ENCODE measurements at places on chromosomes 11 and 22. TPM values are rescaled to one million over a fixed set of nuclear protein-coding genes. Genes with fewer than 3 reads are reported as not detected.

The RELA gene
- total RNA-seq, result 110 TPM

DNA sequence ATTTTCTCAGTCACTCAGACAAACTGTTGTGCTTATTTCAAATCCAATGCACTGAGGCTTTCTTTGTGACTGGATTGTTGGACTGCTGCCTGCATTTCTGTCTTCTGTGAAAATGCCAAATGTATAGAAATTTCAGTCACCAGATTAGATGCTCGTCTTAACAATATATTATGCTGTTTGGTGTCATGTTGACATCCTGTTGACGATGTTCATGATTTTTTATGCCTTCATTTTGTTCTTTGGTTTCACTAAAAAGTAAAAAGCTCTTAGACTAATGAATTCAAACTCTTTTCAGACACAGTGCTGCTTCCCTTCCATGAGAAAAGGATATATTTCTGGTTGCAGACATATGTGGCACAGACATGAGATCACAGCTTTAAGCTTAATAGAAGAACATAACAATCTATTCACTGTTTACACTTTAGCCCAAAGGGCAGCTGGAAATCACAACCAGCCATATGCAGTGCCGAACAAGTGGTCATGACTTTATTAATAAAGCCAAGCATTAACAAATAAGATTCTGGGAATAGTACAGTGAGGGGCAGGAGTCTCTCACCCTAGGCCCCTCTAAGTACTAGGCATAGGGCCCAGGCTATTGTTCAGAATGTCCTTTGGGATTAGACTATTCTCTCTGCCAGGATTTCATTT, 9.4 kb upstream of the SOX6 start:
- H3K27ac ChIP-seq, result no peak overlapping the region
- H3K27me3 ChIP-seq, result no peaks in the 10 kb centered on the region
- no peaks in the 10 kb centered on the region for H3K4me1 ChIP-seq
- no peaks in the 10 kb centered on the region for H3K36me3 ChIP-seq
- H3K4me3 ChIP-seq, result no peak overlapping the region
- no peak for DNase-seq

- peaks cover 52% of the 10 kb centered on the region for H3K4me1 ChIP-seq
- peak overlapping the region; percentile 89 for H3K4me3 ChIP-seq
- peaks cover 8% of the 10 kb centered on the region for H3K36me3 ChIP-seq
- DNase-seq, result no peak
- H3K27me3 ChIP-seq, result no peaks in the 10 kb centered on the region
- H3K27ac ChIP-seq, result peak overlapping the region; percentile 80
These were observed 585 bp downstream of the PI4KA start for GRCh38 chr22:20857838-20858614.

The UPK3A gene
- 1.6 TPM for total RNA-seq

DNA sequence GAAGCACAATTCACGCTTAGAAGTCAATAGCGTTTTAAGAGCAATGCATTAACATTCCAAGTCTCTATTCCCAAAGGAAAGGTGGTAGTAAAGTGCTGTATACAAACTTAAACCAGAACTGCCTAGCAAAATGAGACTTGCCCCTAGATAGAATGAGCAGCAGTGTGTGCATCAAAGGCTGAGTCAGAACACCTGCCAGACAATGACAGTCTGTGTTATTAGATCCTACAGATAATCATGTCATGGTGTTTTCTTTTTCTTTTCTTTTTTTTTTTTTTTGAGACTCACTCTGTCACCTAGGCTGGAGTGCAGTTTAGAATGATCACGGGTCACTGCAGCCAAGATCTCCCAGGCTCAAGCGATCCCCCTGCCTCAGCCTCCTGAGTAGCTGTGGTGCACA, 1.6 kb downstream of the RTCB start:
- DNase-seq, result no peak
- H3K36me3 ChIP-seq, result peaks cover 54% of the 10 kb centered on the region
- peak overlapping the region; percentile 97 for H3K27ac ChIP-seq
- H3K4me3 ChIP-seq, result peak overlapping the region; percentile 97
- peaks cover 65% of the 10 kb centered on the region for H3K4me1 ChIP-seq
- H3K27me3 ChIP-seq, result no peaks in the 10 kb centered on the region

DNA sequence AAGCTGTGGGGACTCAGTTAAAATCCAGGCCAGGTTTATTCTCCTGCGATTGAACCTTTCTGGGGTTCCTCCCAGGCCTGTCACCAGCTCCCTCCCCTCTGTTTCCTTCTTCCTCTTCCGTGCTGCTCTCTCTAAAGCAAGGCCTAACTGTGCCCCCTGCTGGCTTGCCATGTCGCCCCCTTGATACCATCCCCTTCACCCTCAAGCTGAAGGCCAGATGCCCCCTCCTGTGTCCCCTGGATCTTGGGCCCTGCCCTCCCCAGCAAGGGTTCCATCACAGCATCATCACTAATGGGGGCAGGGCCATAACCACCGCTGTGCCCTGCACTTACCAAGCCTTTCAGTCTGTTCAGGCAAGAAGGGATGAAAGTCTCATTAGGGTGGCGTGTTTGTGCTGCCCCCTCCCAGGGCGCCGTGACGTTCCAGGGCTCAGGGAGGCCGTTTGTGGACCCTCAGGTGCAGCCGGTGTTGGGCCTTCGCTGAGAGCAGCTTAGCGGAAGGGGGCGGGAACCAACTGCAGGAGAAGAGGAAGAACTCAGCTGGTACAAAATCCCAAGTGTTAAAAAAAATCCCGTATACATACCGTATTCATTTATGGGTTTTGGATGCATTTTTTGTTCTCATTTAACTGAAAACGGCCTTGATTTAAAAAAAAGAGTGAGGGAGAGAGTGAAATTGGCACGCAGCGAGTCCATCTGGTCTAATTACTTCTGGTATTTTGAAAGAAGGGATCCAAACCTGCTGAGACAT, 69.9 kb downstream of the MPPED1 start:
- no peak for DNase-seq
- peaks cover 26% of the 10 kb centered on the region for H3K4me1 ChIP-seq
- H3K4me3 ChIP-seq, result peak overlapping the region; percentile 81
- no peaks in the 10 kb centered on the region for H3K36me3 ChIP-seq
- H3K27ac ChIP-seq, result peak overlapping the region; percentile 74
- peaks cover 1% of the 10 kb centered on the region for H3K27me3 ChIP-seq

GRCh38 chr11:118914178-118914918, 11.4 kb downstream of the BCL9L start:
- DNase-seq, result peak; percentile 45
- peak overlapping the region; percentile 52 for H3K4me3 ChIP-seq
- H3K36me3 ChIP-seq, result peaks cover 6% of the 10 kb centered on the region

GRCh38 chr22:25057013-25057881, 104.7 kb downstream of the KIAA1671 start:
- peaks cover 25% of the 10 kb centered on the region for H3K27me3 ChIP-seq
- H3K4me1 ChIP-seq, result peaks cover 4% of the 10 kb centered on the region
- H3K27ac ChIP-seq, result no peak overlapping the region

GRCh38 chr22:21952586-21953571, at the start of gene PPM1F:
Gene PPM1F, minus strand, starts transcription at chr22:21952848. Its CDS starts 6,800 bp downstream, at chr22:21946048.
- no peaks in the 10 kb centered on the region for H3K27me3 ChIP-seq
- no peaks in the 10 kb centered on the region for H3K36me3 ChIP-seq
- peaks cover 15% of the 10 kb centered on the region for H3K4me1 ChIP-seq
- H3K27ac ChIP-seq, result peak within 1 kb of the TSS; percentile 76

The LYVE1 gene
- total RNA-seq, result not detected

DNA sequence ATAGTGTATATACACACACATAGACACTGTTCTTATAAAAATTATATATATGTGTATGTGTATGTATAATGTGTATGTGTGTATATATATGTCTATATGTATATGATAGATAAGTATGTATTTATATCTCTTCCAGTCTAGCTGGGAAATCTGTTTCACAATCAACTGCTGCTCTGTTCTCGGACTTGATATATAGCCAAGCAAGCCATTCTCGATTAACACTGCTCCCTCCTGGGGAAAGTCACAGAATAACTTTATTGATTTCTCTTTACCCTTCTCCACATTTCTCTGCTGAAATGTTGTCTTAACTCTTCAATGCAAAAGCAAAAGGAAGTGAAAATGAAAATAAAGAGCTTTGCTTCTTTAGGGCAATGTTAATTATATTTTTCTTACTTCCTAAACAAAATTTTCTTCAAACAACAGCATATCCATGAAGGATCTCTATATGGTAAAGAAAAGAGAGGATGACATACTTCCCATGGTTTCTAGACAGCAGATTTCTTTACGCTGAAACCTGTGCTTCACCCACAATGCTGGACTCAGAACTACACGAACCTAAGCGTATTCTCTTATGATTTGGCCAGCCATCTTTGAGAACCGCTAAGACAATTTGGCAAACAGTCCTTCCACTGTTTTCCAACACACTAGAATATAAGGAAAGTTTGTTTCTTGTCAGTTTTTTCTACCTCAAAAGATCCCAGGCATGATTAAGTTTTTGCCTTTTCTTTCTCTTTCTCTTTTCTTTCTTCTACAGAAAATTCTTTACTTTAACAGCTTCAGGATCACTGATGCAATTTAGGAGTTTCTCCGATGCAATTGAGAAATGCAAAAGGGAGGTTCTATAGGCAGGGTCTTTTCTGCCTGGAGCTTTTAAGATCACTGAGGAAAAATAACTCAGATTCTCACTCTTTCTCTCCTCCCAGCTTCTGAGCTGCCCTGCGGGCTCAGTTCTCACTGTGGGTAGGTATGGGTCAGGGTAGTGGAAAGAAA, 1.9 kb downstream of the BLID start:
- no peak for DNase-seq
- H3K4me1 ChIP-seq, result no peaks in the 10 kb centered on the region
- H3K36me3 ChIP-seq, result no peaks in the 10 kb centered on the region
- H3K4me3 ChIP-seq, result no peak overlapping the region
- no peaks in the 10 kb centered on the region for H3K27me3 ChIP-seq

DNA sequence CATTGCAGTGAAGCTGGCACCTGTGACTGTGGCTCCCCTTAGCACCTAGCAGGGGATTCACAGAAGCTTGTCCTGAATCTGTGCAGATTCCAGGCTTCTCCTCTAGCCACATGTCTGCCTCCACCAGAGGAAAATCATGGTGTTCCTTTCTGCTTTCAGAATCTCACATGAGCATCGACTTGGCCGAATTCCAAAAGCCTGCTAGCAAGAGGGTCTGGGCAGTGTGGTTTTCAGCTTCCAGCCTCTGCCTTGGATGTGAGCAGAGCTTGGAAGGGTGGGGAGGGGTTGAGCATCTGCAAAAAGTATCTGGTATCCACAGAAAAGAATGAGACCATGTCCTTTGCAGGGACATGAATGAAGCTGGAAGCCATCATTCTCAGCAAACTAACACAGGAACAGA, 911.1 kb downstream of the TBC1D22A start:
- no peaks in the 10 kb centered on the region for H3K27me3 ChIP-seq
- H3K4me3 ChIP-seq, result no peak overlapping the region
- H3K4me1 ChIP-seq, result no peaks in the 10 kb centered on the region
- H3K27ac ChIP-seq, result no peak overlapping the region
- no peaks in the 10 kb centered on the region for H3K36me3 ChIP-seq

The SCGB1A1 gene
- not detected for total RNA-seq

DNA sequence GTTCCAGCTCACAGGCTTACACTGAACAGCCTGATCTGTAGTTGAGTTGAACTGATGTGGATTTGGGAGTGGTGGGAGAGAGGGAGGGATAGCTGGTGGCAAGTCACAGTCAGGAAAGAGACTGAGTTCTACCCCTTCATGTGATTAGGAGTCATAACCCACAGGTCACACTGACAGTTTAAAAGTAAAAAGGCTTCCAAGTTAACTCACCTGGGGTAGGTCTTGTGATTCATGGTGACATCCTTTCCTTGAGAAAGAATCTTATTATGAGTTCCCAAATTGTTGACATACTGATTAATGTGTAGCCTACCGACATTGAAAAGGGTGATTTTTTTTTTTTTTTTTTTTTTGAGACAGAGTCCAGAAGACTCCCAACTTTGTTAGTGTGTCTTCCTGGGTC, 5.4 kb downstream of the IZUMO1R start:
- no peak for DNase-seq
- no peak overlapping the region for H3K27ac ChIP-seq
- H3K27me3 ChIP-seq, result no peaks in the 10 kb centered on the region
- no peaks in the 10 kb centered on the region for H3K36me3 ChIP-seq

DNA sequence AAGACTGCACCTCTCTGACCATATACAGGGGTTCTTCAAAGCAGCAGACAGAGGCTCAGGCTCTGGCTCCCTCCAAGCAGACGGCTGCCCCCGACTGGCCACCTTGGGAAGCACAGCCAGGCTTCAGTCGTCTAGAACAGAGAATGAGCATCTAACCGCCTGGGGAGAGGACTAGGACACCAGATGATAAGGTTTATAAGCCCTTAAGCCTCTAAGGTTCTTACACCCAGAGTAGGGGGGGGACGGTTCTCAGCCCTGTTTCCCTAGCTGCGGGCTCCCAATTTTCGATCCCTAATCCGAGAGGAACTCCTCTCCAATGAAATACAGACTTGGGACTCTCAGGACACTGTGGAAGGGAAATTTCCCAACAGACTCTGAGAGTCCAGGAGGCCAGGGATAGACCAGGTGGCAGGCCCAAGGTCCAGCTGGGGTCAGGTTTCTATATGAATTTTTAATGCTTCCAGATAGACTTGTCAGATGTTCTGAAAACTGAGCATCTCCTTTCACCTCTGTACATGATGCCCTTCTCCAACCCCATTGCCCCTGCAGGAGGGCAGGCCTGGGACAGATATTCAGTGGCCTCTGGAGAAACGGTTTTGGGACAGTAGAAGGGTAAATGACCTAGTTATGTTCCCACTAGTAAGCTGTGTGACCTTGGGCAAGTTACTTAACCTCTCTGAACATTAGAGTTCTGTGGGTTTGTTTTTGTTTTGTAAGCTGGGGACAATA, 20.2 kb downstream of the RTN4RL2 start:
- DNase-seq, result peak; percentile 47
- H3K27ac ChIP-seq, result no peak overlapping the region
- H3K27me3 ChIP-seq, result peaks cover 7% of the 10 kb centered on the region
- peaks cover 59% of the 10 kb centered on the region for H3K4me1 ChIP-seq
- peaks cover 3% of the 10 kb centered on the region for H3K36me3 ChIP-seq

Data from activated B cell treated with CpG ODN at 0.5 μM for 24 hours (primary cell).